GM19239 (cell line): ENCODE measurements at places on chromosomes 1 and 21.

DNA sequence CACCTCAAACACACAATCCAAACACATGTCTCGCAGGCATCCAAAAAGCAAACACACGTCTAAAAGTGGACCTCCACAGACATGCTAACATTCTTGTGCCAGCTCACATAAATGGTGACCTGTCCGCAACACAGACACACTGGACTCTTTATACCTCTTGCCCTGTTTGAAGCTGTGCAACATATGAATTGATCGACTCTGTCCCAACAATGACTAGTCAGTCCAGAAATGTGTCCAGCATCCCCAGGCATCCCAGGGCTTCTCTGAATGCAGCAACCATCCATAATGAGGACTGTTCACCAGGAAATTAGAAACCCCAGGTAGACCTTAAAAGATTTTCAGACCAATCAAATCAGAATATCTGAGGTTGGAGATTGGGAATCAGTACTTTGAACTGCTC lies 3.2 kb downstream of the DDR2 start:
- DNase-seq: no peak

DNA sequence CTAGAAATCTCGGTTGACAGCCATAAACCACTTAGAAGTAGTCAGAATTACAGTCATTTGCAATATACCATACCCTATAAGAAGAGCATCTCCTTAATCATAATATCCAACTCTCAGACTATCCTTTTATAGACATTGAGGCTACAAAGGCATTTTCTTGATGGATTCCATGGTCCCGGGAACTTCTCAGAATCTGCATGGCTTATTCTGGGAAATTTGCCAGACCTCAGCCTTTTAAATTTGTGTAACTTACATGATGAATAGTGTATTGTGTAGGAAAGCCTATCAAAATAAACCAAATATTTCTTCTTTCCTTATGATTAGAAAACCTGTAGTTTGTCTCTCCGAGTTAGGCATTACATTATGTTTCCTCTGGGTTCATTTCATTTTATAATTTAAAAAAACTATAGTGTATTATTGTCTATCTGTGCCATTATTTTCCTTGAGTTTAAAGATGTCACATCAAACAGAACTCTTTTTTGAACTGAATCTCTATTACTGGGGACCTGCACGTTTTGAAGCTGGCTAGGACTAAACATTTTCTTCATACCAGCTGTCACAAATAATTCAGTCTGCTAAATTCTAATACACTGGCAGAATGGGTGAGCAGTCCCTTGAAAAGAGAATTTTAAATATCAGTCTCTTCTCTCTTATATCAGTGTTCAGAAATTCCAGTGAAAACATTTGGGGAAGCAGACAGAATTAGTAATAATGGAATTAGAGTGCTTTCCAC lies 102.9 kb downstream of the GABPA start:
- DNase-seq: no peak

DNA sequence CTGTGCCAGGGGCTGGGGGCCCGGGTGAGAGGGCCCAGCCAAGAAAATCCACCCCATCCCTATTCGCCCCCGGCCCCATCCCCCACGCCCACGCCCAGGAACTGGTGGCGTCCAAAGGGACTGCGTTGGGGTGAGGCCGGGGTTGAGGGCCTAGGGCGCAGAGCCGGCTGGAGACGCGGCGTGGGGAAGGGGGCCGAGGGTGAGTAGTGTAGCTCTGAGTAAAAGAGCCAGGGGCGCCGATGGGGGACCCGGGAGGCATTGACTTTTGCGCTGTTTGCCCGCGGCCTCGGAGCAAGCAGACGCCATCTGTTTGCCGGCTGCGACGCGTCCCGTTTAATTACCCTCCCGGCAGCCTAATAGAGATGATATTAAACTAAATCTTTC lies 3.5 kb upstream of the DMRTA2 start:
- DNase-seq: no peak

GRCh38 chr1:53266038-53266437 lies 27.7 kb upstream of the MAGOH start:
- DNase-seq: no peak

DNA sequence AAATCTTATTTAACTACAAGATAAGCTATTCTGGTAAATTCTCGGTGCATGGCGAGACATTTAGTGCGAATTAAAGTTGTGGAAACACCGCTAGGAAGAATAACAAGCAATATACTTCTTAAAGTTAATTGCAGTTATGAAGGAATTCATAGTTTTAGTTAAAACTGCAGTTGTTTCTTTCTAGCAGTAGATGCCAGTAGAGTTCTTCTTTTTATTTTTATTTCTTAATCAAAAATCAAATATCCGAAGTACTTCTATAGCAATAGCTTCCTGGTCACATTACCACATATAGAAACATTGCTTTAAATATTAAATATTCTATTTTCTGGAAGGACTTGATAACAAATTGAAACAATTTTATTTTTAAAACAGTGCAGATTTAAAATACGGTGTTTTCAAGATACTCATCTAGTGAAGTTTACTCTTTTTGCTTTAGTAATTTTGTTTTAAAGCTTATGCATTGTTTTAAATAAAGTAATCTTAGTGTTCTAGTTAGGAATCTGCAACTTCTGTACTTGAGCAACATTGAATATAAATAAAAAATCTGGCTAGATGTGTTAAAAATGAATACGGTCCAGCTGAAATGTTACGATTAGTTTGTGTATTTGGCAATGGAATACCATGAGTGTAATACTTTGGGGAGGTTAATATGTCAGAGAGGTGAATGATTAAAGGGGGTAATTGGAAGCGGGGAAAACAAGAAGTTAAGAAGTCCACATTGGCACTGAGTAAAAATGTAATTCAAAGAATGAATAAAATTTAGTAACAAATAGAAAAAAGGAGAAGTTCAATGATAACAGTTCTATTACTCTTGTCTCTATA lies 2.7 kb upstream of the PRKACB start:
- no peak for DNase-seq

DNA sequence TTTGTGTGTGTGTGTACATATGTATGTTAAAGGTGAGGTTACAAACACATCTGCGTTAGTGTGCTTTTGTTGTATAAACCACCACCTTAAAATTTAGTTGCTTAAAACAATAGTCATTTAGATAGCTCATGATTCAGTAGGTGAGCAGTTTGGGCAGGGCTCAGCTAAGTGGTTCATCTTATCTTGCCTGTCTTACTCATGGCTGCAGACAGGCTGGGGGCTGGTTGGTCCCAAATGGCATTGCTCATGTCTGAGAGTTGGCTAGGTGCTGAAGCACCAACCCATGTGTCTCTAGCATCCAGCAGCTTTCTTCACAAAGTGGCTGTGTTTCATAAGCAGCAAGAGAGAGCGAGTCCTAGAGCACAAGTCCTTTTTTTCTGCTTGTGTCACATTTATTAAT lies 91.4 kb downstream of the MACF1 start:
- no peak for DNase-seq

GRCh38 chr1:217524787-217525520 lies 105.9 kb downstream of the GPATCH2 start:
- DNase-seq: no peak

DNA sequence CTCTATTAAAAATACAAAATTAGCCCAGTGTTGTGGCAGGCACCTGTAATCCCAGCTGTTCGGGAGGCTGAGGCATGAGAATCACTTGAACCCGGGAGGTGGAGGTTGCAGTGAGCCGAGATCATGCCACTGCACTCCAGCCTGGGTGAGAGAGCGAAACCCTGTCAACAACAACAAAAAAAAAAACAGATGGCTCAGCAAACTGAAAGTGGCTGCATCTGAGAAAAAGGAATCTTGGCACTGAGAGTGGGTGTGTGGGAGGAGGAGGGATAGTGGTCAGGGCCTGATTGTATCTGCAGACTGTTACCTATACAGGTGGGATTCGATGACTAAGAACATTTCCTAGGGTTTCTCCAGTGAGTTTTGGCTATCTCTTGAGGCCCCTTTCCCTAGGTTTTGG lies 122.2 kb upstream of the BARHL2 start:
- DNase-seq: no peak

DNA sequence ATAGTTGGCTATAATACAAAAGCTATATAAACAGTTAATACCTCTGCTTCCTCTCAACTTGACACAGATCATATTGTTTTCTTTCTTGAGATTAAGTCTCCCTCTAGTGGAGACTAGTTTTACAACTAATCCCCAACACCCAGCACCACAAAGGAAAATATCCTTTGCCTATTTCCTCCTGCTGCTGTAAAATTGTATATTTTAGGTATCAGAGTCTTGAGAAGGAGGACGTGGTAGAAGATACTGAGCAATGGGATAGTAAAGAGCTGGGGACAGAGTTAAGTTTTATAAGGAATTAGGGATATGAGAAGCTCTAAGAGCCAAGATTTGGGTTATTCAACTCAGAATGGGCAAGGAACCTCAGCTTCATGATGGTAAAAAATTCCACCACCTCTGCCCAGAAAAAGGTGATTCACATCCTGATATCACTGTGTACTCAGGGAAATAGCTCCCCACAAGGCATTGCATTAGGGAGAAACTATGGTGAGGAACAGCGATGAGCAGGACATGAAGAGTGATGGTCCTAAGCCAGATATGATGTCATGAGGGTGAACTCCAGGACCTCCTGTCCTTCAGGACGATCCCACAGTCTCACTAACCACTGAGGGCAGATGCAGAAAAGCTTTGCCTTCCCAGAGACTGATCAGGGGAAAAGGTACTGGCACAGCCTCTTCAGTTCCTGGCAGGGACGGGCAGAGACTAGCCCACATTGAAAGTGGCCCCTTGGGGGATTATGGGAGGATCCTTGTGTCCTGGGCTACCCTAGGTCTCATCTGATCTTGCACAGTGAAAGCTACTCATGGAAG lies 14.7 kb upstream of the CFAP126 start:
- peak; percentile 23 for DNase-seq

GRCh38 chr1:179143322-179143721 lies 61.5 kb downstream of the TOR3A start:
- no peak for DNase-seq

- DNase-seq: no peak
Observed at GRCh38 chr1:42891465-42892138, 45.2 kb downstream of the ZNF691 start.

DNA sequence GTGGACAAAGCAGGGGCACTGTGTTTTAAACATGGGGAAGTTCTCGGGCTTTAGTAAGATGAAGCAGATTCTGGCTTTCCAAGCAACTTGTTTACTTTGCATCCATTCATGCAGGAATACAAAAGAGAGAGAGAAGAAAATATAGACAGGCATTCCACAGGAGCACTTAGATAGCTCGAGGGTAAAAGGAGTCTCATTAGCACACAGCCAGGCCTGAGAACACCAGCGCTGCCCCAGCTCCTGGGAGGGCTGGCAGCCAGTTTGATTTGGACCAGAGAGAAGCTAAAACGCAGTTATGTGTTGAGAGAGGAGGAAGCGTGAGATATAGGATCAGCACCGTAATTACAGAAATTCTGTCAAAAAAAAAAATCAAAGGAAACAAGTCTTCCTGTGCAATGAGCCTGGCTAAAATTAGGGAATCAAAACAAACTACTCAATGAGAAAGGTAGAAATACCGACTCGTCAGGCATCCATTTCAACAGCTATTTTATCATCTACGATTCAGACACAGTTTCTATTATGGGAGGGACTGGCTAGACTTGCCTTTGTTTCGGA lies 68.2 kb downstream of the CLSTN1 start:
- DNase-seq: no peak

- no peak for DNase-seq
Observed at GRCh38 chr1:226629896-226630550, 81.5 kb downstream of the STUM start.

- DNase-seq: no peak
Observed at GRCh38 chr1:201710632-201711597, 118.0 kb upstream of the IPO9 start.

- DNase-seq: no peak
Observed at GRCh38 chr21:42387164-42387563, 8.7 kb downstream of the TMPRSS3 start.

DNA sequence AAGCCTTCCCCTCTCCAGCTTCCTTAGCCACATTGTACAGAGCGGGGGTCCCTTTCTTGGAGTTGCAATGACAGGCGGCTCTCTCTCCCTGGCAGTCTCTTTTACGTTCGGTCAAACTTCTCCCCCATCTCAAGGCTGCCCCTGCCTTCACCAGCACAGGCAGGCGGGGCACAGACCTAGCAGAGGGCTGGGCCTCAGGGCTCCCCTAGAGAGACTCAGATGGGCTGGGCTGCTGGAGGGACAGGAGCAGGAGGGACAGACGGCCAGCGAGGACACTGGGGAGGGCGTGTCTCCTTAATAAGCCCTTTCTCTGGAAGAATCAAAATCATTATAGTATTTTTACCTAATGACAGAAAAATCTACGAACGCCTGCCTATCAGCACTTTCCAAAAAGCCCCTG lies 79.6 kb downstream of the CASZ1 start:
- DNase-seq: no peak

- DNase-seq: no peak
Observed at GRCh38 chr1:97577613-97578012, 343.2 kb downstream of the DPYD start.

GRCh38 chr1:33143176-33143575 lies 38.7 kb downstream of the TRIM62 start:
- no peak for DNase-seq

- DNase-seq: no peak
Observed at GRCh38 chr1:230067419-230067870, 407 bp downstream of the GALNT2 start.

DNA sequence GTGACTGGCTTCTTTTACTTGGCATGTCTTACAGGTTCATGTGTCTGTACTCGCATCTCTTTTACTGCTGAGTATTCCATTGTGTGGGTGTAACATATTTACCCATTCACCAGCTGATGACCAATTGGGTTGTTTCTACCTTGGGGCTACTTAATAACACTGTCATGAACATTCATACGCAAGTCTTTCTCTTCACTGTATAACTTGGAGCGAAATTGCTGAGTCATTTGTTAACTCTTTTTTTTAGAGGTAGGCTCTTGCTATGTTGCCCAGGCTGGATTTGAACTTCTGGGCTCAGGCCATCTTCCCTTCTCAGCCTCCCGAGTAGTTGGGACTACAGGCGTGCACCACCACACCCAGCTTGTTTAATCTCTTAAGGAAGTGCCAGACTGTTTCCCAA lies 6.5 kb downstream of the PYCR2 start:
- DNase-seq: no peak

DNA sequence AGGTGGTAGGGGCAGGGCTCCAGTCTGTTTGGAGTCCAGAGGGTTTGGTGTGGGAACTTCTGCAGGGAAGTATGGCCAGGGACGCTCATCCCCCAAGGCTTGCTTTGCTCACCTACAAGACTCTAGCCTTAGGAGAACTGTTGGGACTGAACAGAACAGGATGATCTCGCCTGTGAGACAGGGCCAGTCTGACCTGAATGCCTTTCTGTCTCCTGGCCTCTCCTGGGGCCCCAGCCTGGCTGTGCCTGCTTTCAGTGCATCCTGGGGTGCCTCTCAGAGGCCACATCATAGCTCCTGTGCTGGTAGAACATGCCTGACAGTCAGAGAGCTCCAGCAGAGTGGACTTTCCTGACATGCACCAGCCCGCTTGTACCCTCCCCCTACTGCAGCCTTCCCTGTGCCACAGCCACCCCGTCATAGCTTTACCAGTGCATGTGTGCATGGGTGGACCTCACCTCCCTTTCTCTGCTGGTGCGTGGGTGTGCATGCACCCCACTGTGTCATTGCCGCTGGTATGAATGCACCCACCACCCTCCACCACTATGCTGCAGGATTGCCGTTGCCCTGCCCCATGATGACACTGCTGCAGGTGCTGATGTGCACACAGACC lies 165.8 kb downstream of the GIPC2 start:
- no peak for DNase-seq
